Mesendoderm (in vitro differentiated cells): ENCODE measurements at places on chromosomes 16 and 17.

GRCh38 chr16:19102187-19102872 is 11.4 kb upstream of the ITPRIPL2 start:
- no peak overlapping the region for H3K27ac ChIP-seq
- H3K4me3 ChIP-seq = no peak overlapping the region
- H3K27me3 ChIP-seq = no peaks in the 10 kb centered on the region
- H3K36me3 ChIP-seq = no peaks in the 10 kb centered on the region

GRCh38 chr16:58039829-58040495 is 14.4 kb downstream of the MMP15 start:
- H3K36me3 ChIP-seq = peaks cover 13% of the 10 kb centered on the region
- no peaks in the 10 kb centered on the region for H3K4me1 ChIP-seq
- DNase-seq = no peak
- H3K27ac ChIP-seq = no peak overlapping the region
- H3K27me3 ChIP-seq = no peaks in the 10 kb centered on the region
- H3K4me3 ChIP-seq = no peak overlapping the region

GRCh38 chr16:73157861-73158260 is 109.9 kb upstream of the ZFHX3 start:
- DNase-seq = no peak
- H3K4me1 ChIP-seq = peaks cover 4% of the 10 kb centered on the region
- H3K4me3 ChIP-seq = no peak overlapping the region
- no peaks in the 10 kb centered on the region for H3K27me3 ChIP-seq
- H3K36me3 ChIP-seq = no peaks in the 10 kb centered on the region
- H3K27ac ChIP-seq = no peak overlapping the region

GRCh38 chr17:17681187-17681743 is at the start of gene RAI1:
Gene RAI1, plus strand, starts transcription at chr17:17681458. Its CDS starts 111,491 bp downstream, at chr17:17792949.
- H3K36me3 ChIP-seq = no peaks in the 10 kb centered on the region
- H3K4me1 ChIP-seq = peaks cover 9% of the 10 kb centered on the region
- DNase-seq = peak; percentile 75
- H3K27ac ChIP-seq = peak within 1 kb of the TSS; percentile 46

- H3K4me1 ChIP-seq = peaks cover 4% of the 10 kb centered on the region
- no peak overlapping the region for H3K27ac ChIP-seq
- H3K4me3 ChIP-seq = no peak overlapping the region
These were observed 4.3 kb upstream of the SMARCE1 start for GRCh38 chr17:40651939-40652338.

DNA sequence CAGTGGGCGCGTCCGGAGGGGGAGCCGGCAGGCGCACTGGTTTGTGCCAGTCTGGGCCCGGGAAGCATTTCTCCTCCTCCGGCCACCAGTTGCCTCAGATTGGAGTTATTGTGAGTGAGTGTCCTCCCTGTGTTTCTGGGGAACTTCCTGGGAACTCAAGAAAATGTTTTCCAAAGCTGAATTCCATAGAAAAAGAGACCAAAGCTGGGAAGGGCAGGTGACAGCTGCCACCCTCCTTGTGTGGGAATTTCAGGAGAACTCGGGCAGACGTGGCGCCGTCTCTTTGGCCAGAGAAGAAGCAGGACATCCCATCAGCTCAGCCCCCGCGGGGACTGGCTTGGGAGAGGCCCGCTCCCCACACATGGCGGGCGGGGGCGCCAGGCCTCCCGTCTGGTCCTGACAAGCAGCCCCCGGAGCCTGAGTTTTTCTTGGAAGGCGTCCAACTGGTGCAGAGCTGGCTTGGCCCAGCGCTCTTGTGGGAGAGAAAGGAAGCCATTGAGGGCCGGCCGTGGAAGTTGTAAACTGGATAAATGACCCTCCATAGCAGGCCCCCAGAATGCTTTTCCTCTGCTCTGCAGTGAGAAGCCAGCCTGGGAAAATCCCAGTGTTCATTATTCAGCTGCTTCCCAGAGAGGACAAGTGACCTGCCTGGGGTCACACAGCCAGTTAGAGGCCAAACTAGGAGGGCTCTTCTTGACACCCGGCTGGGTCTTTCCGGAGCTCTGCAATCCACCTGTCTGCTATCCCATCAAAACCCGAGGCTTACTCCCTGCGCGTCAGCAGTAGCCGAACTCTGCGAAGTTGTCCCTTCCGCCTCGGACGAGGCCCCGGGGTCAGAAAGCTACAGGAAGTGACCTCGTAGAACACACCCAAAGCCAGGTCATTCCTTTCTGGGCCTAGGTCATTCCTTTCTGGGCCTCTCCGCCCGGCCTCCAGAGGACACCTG is 39.2 kb upstream of the GSE1 start:
- H3K4me1 ChIP-seq = peaks cover 16% of the 10 kb centered on the region
- no peak for DNase-seq
- H3K36me3 ChIP-seq = no peaks in the 10 kb centered on the region
- H3K27ac ChIP-seq = no peak overlapping the region

DNA sequence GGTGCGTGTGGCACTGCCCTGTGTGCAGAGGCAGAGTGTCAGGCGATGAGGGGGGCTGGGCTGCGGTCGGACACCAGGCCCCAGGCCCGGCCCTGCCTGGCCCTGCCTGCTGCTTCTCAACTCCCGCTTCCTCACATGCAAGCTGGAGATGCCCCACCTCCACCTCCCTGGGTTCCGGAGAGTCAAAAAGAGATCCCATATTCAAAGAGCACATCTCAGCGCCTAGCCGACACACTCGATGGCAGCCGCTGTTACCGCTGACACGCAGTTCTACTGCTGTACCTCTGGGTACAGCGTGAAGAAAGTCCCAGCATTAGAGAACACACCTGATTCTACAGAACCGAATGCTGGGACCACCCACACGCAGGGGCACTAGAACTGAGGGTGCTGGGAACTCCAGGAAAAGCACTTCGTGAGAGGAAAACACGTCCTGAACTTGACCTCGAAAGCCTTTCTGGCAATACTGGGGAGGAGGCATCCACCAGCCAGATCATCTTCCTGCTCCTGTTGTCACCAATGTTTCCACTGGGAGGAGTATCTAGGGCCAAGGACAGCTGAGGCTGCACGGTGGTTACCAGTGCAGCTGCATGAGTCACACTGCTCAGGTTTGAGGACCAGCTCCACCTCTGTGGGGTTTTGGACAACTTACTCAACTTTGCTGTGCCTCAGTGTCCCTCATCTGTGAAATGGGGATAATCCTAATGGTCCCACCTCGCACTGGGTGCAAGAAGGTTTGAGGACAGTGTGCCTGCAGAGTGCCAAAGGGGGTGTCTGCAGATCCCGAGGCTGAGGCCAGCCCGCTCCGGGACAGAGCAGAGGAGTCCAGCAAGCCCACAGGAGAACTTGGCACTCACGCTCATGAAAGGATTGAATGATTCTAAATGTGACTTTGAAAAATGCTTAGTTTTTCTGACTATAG is 100.4 kb upstream of the DNAH17 start:
- H3K36me3 ChIP-seq = no peaks in the 10 kb centered on the region
- peaks cover 2% of the 10 kb centered on the region for H3K4me1 ChIP-seq
- no peak for DNase-seq
- no peaks in the 10 kb centered on the region for H3K27me3 ChIP-seq

- no peak overlapping the region for H3K4me3 ChIP-seq
- no peaks in the 10 kb centered on the region for H3K36me3 ChIP-seq
- H3K4me1 ChIP-seq = peaks cover 11% of the 10 kb centered on the region
- H3K27ac ChIP-seq = no peak overlapping the region
- no peak for DNase-seq
These were observed 7.2 kb downstream of the PDK2 start for GRCh38 chr17:50102164-50102991.

DNA sequence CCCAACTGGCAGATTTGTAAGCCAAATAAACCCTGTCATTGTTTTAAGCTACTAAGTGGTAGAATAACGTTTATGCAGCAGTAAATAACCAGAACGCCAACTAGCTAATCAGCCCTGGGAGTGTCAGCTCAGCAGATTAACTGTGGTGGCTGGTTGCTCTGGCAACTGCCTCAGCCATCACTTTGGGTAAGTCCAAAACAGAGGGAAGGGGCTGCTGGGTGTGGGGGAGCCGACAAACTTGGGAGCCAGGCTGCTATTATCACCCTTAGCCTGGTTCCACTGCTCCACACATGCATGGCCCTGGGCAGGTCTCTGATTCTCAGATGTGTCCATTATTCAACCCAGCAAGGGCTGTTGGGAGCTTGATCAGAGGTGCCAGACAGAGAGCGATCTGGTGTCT is 22.2 kb upstream of the RHOT1 start:
- no peaks in the 10 kb centered on the region for H3K36me3 ChIP-seq
- no peak overlapping the region for H3K27ac ChIP-seq
- no peaks in the 10 kb centered on the region for H3K4me1 ChIP-seq
- H3K4me3 ChIP-seq = no peak overlapping the region
- H3K27me3 ChIP-seq = no peaks in the 10 kb centered on the region

GRCh38 chr16:69217433-69217832 is 30.5 kb downstream of the SNTB2 start:
- no peak overlapping the region for H3K4me3 ChIP-seq
- no peaks in the 10 kb centered on the region for H3K36me3 ChIP-seq
- H3K27me3 ChIP-seq = no peaks in the 10 kb centered on the region
- DNase-seq = no peak

GRCh38 chr16:66853261-66854139 is 9.3 kb downstream of the CA7 start:
- H3K27ac ChIP-seq = no peak overlapping the region
- no peaks in the 10 kb centered on the region for H3K27me3 ChIP-seq
- no peak overlapping the region for H3K4me3 ChIP-seq

- no peak overlapping the region for H3K4me3 ChIP-seq
- H3K4me1 ChIP-seq = no peaks in the 10 kb centered on the region
- H3K27ac ChIP-seq = no peak overlapping the region
- H3K36me3 ChIP-seq = no peaks in the 10 kb centered on the region
These were observed 36.2 kb upstream of the TEKT3 start for GRCh38 chr17:15377616-15378015.

- no peaks in the 10 kb centered on the region for H3K36me3 ChIP-seq
- H3K27me3 ChIP-seq = no peaks in the 10 kb centered on the region
- peaks cover under 1% of the 10 kb centered on the region for H3K4me1 ChIP-seq
These were observed 10.1 kb downstream of the LITAF start for GRCh38 chr16:11576427-11577289.

- H3K4me1 ChIP-seq = no peaks in the 10 kb centered on the region
- no peak overlapping the region for H3K4me3 ChIP-seq
- H3K36me3 ChIP-seq = no peaks in the 10 kb centered on the region
- H3K27me3 ChIP-seq = no peaks in the 10 kb centered on the region
These were observed 85.0 kb upstream of the MED9 start for GRCh38 chr17:17391668-17392370.

DNA sequence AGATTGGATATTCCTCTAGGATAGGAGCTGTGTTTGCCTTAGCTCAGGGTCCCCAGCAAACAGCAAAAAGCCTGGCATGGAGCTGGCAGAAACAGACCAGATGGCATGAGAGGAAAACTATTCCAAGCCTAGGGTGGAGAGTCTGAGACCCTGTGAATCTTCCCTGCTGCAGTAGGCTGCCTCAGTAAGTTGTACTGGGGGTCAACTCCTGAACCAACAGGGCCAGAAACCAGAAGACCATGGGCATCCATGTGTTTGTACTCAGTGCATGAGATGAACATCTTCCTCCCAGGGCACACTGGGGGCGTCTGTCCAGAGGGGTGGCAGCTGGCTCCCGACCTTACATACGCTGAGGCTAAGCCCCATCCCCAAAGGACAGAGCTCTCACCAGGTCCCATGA is 214.4 kb downstream of the C16orf78 start:
- H3K36me3 ChIP-seq = no peaks in the 10 kb centered on the region
- H3K27me3 ChIP-seq = no peaks in the 10 kb centered on the region
- no peak overlapping the region for H3K4me3 ChIP-seq

- no peaks in the 10 kb centered on the region for H3K36me3 ChIP-seq
- H3K27ac ChIP-seq = peak overlapping the region; percentile 2
- no peak for DNase-seq
- no peaks in the 10 kb centered on the region for H3K27me3 ChIP-seq
- H3K4me3 ChIP-seq = no peak overlapping the region
These were observed 648 bp upstream of the ERCC4 start for GRCh38 chr16:13919330-13919682.

GRCh38 chr17:78736526-78737079 is 45.5 kb downstream of the CYTH1 start:
- peak; percentile 72 for DNase-seq
- H3K27me3 ChIP-seq = no peaks in the 10 kb centered on the region
- H3K36me3 ChIP-seq = no peaks in the 10 kb centered on the region

DNA sequence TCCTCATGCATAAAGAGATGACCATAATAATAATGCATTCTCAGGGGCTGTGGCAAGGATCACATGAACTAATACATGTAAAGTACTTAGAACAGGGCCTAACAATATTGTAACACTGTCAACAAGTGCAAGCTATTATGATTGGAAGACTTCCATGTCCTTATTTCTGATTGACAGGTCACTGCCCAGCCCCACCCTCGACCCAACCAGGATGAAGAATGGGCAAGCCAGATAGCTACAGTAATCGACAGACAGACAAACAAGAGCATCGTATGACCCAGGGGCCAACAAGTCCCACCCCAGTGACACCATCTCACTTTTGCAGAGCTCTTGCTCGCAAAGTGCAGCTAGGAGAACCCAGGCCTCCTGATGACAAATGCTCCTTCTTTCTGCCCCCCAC is 14.6 kb upstream of the MMP2 start:
- H3K27ac ChIP-seq = no peak overlapping the region
- no peak for DNase-seq
- H3K4me1 ChIP-seq = peaks cover 3% of the 10 kb centered on the region
- no peaks in the 10 kb centered on the region for H3K27me3 ChIP-seq
- H3K4me3 ChIP-seq = no peak overlapping the region

GRCh38 chr17:56679115-56679776 is 85.7 kb downstream of the NOG start:
- H3K36me3 ChIP-seq = no peaks in the 10 kb centered on the region
- DNase-seq = peak; percentile 67
- H3K4me1 ChIP-seq = peaks cover 7% of the 10 kb centered on the region

DNA sequence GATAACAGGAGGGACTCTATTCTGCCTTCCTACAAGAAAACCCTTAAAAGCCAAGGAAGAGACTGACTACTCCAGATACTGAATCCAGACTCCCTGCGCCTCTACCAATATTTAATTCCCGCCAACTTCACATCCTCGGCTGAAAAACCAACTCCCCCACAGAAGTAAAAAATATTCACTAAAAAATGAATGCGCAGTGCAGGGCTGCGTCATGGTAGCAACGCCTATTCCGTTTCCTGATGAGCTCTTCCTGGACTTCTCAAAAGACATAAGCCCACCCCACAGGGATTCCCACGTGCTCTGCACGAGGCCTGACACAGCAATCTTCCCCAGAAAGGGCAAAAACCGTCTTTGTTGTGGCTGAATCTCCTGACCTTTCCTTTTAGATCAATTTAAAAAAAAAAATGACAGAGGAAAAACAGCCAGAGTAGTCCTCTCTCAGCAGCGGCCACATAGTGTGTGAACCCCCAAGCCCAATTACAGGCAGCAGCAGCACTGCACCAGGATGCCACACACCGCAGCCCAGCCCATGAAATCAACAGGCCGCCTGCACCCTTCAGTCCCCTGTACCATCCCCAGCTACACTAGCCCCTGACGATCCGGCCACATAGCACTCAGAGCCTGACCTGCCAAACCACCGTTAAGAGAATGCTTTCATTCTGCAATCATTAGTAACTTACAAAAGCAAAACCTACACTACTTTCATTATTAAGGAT is 23.9 kb downstream of the KLHDC4 start:
- H3K4me1 ChIP-seq = no peaks in the 10 kb centered on the region
- no peak for DNase-seq
- no peaks in the 10 kb centered on the region for H3K27me3 ChIP-seq
- H3K36me3 ChIP-seq = peaks cover 4% of the 10 kb centered on the region
